ENCODE measurements at places on chromosomes 7 and 10.

DNA sequence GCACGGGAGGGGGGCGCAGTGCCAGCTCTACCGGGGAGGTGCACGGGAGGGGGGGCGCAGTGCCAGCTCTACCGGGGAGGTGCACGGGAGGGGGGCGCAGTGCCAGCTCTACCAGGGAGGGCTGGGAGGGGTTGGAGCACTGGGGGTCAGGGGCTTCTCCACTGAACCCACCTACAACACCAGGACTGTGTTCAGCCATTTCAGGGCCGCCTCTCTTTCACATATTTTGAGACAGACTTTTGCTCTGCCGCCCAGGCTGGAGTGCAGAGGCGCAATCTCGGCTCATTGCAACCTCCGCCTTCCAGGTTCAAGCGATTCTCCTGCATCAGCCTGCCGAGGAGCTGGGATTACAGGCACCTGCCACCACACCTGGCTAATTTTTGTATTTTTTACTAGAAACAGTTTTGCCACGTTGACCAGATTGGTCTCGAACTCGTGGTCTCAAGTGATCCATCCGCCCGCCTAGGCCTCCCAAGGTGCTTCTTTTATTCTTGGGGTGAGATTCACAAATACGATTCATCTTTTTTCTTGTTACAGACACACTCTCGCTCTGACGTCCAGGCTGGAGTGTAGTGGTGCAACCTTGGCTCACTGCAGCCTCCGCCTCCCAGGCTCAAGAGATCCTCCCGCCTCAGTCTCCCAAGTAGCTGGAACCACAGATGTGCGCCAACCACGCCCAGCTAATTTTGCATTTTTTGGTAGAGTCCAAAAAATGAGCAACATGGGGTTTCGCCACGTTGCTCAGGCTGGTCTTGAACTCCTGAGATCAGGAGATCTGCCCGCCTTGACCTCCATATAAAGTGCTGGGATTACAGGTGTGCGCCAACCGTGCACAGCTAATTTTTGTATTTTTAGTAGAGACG lies 37.0 kb downstream of the ADAP1 start:
- no peak for DNase-seq

DNA sequence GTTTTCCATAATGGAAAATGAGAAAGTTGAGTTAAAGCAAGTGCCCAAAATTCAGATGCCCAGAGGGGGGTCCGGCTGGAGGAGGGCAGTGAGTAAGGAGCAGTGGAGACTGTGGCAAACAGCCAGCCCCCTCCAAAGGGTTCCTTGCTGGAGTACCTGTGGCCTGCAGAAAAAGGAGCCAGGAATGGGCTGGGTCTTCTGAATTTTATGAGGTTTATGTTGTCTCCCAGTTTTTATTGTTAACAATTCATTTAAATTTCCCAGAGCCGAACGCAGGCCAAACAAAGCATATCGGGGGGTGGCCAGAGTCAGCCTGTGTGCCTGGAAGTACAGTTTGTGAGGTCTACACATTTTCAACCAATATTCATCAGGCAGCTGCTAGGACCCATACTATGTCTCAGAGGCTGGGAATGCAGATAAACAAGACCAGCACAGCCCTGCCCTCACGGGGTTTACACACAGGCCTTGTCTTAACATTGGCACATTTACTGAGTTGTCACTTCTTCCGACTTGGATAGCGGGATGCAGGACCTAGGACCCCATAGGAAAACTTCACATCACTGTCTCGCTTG lies 12.9 kb upstream of the CSGALNACT2 start:
- DNase-seq = no peak

- no peak for DNase-seq
Observed at GRCh38 chr7:32605032-32605431, 109.7 kb downstream of the AVL9 start.

- DNase-seq = no peak
Observed at GRCh38 chr10:28839600-28840007, 162.3 kb downstream of the BAMBI start.

GRCh38 chr10:95356190-95356955 lies 65.6 kb upstream of the PDLIM1 start:
- no peak for DNase-seq

DNA sequence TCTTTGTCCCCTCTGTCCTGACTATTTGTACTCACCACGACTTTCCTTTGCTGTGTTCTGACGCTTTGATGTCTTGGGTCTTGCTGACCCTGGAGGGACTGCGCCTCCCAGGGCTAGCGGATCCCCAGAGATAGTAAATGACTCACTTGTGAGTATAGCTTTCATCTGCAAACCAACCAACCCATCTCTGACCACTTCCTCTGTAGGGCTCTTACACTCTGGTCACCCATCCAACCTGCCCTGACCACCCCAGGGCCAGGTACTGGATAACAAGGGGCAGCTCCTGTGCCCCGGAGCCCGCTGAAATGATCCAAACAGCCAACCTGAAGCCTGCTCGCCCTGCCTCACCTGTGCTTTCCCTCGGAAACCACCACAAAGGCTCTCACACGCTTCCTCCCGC lies 125.2 kb upstream of the CARD11 start:
- no peak for DNase-seq

DNA sequence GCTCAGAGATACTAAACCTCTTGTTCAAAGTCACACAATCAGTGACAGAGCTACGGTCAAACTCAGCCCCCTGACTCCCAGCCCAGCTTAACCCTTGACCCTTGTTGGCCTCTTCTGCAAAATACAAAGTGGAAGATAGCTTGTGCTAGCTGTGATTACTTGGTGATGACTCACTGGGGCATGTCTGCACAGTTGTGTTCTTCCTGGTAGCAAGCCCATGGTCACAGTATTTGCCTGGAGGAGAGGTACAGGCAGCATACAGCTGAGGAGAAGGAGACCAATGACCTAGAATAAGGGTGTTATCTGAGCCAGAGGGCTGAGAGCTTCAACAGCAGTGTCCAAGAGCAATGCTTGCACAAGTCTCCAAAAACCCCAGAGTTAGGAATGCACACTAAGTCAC lies 5.7 kb upstream of the HSPA12A start:
- no peak for DNase-seq

Data from activated CD4-positive, alpha-beta memory T cell treated with anti-CD3 and anti-CD28 coated beads, Interleukin-2, amount 10 ng/mL, durations not matched to agents 7 days and 5 days (primary cell).